CD4-positive, alpha-beta memory T cell (primary cell): ENCODE measurements at places on chromosomes 3 and 15.

DNA sequence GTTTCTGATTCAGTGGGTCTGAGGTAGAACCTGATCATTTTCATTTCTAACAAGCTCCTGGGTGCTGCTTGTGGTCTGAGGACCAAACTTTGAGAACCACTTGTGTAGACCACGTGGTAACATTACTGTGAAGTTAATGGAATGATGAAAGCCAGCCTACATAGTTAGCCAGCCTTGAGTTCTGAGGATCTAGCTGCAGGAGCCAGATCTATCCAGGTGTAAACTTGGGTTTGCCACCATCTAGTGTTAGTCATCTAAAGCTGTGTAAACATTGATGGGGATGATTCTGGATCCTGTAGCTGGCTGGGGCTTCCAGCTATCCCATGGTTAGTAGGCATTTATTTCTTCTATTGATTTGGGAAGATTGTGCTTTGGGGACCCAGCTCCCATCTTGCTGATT is 170.0 kb downstream of the TMEM108 start:
- no peak for DNase-seq

GRCh38 chr3:95926904-95927501 is 887.4 kb upstream of the EPHA6 start:
- DNase-seq: no peak

DNA sequence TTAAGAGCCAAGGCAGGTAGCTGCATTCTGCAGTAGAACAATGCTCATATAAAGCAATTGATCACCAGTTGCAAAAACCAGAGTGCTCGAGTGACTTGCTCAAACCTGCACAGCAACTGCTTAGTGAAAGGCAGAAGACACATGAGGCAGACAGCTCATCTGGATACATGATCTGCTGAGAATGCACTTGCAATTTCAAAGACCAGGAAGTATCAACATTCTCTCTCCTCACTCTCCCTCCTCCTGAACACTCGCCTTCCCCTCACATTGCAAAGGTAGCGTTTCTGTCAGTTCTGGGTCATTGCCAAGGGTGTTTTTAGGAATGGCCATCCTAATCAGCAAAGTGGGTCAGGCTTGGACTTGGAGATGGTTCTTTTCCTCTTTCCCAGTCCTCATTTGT is 61.0 kb downstream of the BFSP2 start:
- no peak for DNase-seq

GRCh38 chr3:134658555-134658954 is 7.7 kb upstream of the KY start:
- DNase-seq: no peak

- DNase-seq: no peak
Measured at GRCh38 chr3:139533781-139534454, 5.6 kb downstream of the RBP1 start.

- peak; percentile 15 for DNase-seq
Measured at GRCh38 chr3:104596551-104596950, 770.2 kb upstream of the ALCAM start.

GRCh38 chr3:149566292-149566975 is 91.4 kb downstream of the WWTR1 start:
- no peak for DNase-seq

- DNase-seq: no peak
Measured at GRCh38 chr3:32616267-32616962, 45.8 kb upstream of the DYNC1LI1 start.

DNA sequence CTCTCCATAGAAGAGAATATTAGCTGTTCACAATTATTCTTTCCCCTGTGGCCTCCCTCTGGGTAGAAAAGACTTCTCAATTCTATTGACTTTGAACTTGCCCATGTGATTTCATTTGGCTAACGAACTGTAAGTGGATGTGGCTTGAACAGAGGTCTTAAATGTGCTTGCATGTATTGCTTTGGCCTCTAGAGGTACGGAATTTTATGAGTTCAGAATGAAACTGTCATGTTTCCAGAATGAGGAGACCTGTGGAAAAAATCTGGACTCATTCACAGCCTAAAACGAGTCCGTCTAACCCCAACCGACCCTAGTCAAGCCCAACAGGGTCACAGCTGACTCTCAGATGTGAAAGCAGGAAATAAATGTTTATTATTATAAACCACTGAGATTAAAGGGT is 596.7 kb upstream of the UBE2E2 start:
- DNase-seq: no peak

DNA sequence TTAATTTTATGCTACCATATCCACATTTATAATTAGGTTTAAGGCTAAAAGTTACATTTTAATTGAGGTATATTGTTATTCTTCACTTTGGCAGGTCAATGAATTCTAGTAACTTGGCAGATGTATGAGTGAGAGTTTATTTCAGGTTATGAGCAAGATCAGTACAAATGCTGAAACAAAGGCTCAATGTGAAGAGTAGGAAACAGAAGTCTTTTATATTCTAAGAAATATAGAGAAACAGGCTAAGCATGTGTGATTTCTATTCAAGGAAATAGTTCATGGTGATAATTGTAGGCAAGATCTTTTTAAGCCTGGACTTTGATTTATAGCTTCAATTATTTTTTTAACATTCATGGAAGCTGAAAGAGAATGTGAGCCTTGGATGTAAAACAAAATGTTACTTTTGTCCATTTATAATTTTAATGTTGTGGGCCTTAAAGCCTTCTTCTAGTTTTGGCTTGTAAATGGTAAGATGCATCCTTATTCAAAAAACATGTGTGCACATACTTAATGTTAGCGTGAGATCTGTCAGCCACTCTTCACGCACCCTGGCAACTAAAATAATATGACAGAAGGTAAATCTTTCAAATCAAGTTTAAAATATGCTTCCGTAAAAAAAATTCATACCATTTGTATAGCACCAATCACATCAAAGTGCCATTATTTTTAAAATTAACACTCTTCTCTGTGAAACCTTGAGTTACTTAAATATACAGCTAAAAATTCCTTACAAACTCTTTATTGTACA is 22.8 kb upstream of the OSTN start:
- DNase-seq: no peak

DNA sequence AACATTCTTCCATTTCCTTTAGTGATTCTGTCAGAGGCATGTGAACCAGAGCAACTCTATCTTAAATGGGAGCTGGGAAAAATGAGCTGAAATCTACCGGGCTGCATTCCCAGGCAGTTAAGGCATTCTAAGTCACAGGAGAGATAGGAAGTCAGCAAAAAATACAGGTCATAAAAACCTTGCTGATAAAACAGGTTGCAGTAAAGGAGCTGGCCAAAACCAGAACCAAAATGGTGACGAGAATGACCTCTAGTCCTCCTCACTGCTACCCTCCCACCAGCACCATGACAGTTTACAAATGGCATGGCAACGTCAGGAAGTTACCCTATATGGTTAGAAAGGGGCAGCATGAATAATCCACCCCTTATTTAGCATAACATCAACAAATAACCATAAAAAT is 66.4 kb downstream of the B3GALNT1 start:
- DNase-seq: no peak

DNA sequence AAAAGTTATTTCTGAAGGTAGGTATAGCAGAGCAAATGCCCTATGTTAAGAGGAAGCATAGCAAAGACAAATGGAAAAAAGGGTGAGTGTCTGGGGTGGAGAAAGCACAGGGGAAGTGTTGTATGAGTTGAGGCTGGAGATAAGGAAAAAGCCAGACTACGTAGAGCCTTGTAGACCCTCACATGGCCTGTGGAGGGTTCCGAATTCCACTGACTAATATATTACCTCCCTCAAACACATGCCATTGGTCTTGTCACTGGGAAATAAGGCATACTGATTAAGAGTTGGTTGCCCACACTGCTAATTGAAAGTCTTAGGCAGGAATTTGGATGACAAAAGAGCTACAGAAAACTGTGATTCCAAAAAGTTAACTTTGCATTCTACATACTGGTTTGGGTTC is 65.2 kb downstream of the TRAT1 start:
- no peak for DNase-seq

DNA sequence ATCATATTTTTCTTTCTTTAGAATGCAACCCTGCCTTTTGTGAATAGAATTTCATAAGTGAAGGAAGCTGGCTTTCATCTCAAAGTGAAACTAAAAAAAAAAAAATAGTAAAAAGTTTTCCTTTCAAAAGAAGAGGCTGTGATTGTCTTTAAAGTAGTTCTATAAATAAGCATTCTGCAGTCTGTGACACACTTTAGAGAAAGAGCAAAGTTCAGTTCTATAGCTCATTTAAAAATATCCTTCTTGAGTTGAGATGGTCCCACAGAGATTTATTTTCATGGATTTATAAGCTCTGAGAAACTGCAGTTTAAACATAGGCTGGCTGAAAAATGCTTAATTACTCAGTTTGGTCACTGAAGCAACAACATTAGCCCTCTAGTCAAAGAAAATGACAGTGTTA is 36.1 kb upstream of the CNTN6 start:
- no peak for DNase-seq

DNA sequence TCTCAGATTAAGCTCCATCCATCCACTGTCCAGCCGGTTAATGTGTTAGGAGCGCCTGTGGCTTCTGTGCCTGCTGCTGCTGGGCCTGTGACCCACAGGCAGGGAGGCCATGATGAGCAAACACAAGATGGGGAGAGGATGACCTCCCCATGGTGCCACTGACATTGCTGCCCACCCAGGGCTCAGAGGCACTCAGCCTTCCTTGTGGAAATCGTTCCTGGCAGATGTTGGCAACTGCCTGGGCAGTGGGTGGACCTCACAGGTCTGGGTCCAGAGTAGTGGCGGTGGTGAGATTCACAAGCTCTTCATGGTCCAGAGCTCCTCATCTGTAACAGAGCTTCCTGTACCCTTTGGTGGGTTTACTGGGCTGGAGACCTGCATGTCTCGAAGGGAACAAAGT is 38.6 kb downstream of the SCN5A start:
- DNase-seq: no peak
